ENCODE measurements at places on chromosomes 12 and 14. TPM values are rescaled to one million over a fixed set of nuclear protein-coding genes. Genes with fewer than 3 reads are reported as not detected.

SERPINA5 gene
- total RNA-seq: 88.8 TPM

MTA1 gene
- total RNA-seq: 33.3 TPM

DNA sequence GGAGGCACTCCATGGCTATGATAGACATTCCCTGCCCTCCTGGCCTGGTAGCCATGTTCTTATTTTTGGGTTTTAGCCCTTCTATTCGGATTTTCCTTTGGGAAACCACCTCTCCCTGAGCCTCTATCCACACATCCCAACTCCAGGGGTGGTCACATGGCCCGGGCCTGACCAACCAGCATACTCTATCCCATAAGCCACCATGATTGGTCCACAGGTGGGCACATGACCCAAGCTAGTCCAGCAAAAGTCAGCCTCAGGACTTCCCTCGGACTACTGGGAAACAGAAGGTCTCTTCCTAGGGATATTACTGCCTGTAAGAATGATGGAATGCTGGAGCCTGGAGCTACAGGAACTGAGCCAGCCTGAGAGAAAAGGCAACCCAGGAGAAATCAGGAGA is 12.5 kb downstream of the PRIMA1 start:
- DNase-seq: no peak

DNA sequence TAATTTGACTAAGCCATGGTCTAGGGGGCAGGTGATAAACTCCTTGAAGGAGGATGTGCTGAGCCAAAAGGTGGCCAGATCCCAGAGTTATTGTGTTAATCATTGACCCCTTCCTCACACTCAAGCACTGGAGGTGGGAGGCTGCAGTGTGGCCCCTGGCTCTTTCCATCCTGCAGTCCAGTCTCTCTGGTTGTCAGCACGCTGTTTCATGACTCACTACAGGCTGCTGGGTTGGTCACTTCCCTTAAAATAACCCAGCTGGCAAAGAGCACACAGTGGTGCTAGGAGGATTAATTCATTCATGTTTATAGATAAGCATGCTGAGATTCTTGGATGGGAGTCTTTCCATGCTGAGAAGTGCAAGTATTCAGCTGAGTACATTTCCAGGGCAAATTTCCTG is 228.9 kb downstream of the ANO2 start:
- DNase-seq: peak; percentile 31

- no peak for DNase-seq
These were observed 18.4 kb upstream of the FOS start for GRCh38 chr14:75260025-75260763.

FIGNL2 gene
- total RNA-seq: 2.1 TPM

CEP170B gene
- total RNA-seq: 20.3 TPM

DNA sequence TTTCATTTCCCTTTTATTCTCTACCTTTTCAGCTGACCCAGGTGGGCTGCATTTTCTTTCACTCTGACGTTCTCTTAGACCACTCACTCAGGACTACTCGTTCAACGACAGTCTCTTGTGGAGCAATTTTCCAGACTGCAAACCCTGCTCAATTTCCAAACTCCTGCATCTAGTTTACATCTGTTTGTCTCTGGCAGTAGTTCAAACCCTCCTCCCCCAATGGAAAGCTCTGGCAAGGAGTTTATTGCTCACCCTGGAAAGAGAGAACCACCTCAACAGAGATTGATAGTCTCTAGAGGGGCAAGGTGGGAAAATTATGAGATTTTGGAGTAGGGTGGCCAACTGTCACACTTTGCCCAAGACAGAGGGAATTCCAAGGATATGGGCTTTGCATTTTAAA is 130.2 kb downstream of the TSHR start:
- no peak for DNase-seq

DNA sequence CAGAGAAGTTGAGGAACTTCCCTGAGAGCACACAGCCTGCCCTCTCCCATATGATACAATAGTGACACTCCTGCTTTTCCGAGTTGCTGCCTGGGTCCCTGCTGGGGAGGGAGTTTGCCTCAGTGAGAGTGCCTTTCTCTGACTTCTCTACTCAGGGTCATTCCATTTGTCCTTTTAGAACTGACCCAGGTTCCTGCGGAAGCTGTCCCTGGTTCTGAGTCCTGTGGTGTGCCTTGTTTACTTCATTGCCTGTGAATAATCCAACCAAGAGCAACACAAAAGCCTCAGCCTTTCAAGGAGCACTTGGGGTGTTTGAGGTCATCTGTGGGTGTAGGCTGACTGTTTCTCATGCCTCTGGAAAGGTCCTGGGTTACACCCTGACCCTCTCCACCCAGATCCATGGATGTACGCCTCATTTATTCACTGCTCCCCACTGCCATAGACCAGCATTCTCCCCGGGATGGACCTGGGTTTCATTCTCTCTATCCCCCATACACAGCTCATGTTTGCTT is 13.6 kb downstream of the SERPINA1 start:
- no peak for DNase-seq

- DNase-seq: no peak
These were observed 1.0 kb upstream of the GLRX5 start for GRCh38 chr14:95533822-95534221.

GRCh38 chr12:101793401-101793800 is 37.4 kb downstream of the GNPTAB start:
- DNase-seq: no peak

GRCh38 chr12:67893022-67893580 is 96.1 kb upstream of the IFNG-AS1 start:
- DNase-seq: no peak

DNA sequence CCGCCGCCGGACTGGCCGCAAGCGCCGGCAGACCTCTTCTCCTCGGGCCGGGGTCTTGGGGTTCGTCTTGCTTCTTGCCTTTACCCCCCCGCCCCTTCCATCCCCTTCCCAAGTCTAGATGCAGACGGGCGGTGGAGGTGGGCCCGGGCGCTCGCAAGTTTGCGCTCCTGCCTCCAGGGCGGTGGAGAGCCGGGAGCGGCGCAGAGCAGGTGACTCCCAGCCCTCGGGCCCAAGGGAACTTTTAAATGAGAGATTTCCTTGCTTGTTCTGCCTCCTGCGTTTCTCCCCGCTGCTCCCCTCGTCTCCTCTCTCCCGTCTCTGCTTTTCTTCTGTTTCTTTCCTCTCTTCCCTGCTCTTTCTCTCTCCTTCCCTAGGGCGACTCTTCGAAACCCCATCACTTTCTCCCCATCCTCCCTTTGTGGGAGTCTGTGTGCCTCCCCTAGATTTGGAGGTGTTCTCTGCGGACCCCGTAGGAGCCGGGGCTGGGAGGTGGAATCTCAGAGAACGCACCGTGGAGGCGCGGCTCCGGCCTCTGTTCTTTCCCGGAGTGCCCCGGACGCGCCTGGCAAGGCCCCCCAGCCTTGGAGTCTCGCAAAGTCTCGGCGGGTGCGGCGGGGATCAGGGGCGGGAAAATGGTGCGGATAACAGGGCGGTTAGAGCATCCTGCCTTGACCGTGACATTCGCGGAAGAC is 114.7 kb upstream of the MYL2 start:
- no peak for DNase-seq

HSPB8 gene
- total RNA-seq: 29.7 TPM

DNA sequence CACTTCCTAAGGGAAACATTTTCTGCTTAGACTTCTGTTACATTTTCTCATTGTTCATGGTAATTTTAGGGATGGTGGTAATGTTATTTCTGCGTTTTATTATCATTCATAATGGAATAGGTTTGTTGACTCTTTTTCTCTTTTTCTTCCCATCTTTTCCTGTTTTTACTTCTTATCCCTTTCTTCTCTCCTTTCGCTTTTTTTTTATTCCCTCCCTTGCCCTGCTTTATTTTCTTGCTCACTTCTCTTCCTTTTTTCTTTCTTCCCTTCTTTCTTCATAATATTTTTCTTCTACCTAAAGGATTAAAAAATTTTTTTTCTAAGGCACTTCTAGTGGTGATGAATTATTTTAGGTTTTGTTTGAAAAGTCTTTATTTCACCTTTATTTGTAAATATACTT is 45.6 kb downstream of the CNOT2 start:
- DNase-seq: no peak

DNA sequence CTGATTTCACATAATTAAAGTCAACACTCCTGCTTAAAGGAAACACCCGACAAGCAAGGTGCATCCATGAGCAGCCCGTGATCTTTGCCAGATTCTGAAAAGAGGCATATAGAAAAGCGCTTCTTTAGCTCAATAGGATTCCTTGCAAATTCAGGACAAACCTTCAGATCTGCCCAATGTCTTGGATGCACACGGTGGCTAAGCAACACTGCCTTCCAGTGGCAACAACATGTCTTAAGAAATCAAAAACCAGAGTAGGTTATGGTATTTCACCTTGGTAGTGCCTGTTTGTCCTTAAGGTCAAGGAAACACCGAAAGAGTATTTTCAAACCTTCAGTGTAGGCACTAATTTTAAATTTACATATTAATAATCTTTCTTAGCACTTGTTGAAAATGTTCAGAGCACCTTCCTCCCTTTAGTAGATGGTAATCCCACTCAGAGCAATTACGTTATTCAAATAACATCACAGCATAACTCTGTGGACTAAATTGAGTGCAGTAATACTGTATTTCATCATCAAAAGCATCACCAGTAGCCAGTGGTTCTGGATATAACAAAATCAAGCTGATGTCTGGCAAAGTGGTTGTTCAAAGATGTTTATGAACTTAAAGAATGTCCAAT is 58.0 kb upstream of the CDKN3 start:
- DNase-seq: peak; percentile 68

FAM181A gene
- total RNA-seq: not detected

GRCh38 chr12:102024765-102025164 is 37.0 kb downstream of the WASHC3 start:
- no peak for DNase-seq

LRTM2 gene
- total RNA-seq: not detected

GRCh38 chr12:132513070-132513398 is 23.1 kb downstream of the FBRSL1 start:
- DNase-seq: no peak

GRCh38 chr14:99884834-99885648 is 91.8 kb downstream of the EML1 start:
- peak; percentile 81 for DNase-seq

- no peak for DNase-seq
These were observed 80.3 kb downstream of the PAPOLA start for GRCh38 chr14:96582411-96582961.

VCPKMT gene
- total RNA-seq: 11.5 TPM

DNA sequence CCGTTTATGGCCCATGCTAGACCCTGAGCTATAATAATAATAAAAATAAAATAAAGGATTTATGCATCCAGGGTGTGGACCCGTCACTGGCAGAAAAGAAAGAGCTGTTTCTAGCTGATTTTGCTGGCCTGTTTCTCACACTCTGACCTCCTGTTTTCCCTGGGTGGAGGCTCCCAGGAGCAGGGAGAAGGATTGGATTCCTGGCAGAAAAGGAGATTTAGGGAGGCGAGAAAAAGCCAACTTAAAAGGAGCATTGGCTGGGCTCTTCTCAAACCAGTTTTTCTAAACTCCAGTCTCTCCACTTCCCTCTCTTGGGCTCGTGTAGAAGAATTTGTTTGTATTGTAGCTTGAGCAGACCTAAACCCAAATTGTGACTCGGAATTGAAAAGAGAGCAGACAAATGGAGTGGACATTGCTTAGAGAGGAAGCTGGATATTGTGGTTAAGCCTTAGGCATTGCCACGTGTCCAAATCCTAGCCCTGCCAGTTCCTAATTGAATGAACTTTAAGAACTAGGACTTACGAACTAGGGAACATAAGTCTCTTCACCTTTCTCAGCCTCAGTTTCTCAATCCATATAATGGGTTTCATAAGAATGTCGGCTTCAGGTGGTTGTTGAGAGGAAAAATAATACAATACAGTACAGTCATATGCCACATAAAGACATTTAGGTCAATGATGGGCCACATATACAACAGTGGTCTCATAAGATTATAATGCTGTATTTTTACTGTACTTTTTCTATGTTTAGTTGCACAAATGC is 14.4 kb upstream of the TBX5 start:
- no peak for DNase-seq

GPR65 gene
- total RNA-seq: 0.04 TPM

TUNAR gene
- not detected for total RNA-seq

GDF3 gene
- total RNA-seq: not detected

DNA sequence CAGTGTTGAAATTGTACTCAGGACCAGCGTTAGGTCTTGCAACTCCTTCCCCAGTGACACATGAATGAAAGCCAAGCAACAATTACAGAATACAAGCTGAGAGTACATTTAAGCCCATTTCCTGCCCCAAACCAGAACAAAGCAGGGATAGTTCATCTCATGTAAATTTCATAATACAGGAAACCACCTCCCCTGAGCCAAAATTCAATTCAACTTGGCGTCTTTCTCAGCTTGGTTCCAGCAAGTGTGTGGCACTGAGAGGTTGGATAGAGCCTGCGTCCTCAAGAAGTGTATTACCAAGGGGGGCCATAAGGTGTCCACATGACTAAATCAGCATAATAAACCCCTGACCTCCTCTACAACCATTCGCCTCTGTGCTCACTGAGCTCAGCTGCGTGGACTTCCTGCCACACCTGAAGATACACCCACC is 278.9 kb upstream of the CRY1 start:
- DNase-seq: no peak

- DNase-seq: no peak
These were observed 110.2 kb downstream of the RASSF9 start for GRCh38 chr12:85725991-85726390.

FOXG1 gene
- not detected for total RNA-seq

DNA sequence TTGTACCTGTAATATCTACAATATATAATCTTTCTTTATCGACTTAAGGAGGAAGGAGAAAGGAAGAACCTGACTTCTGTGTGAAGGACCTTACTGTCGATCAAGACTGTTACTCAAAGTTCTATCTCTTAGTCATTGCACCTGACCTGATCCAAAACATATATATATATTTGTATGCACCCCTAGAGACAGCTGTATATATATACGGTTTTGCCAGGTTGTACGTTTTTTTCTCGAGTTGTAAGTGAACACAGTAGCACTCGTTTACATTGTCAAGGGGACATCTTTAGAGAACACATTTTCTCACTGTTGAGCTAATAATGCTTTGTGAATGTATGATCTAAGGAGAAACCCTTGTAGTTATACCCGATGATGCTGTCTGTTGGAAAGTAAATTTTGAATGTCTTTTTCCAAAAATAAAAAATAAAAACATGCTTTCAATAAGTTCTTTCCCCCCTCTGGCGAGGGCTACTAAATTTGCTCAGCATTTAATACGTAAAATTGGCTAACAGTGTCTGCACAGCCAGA is 536 bp upstream of the SLC35E3 start:
- no peak for DNase-seq

Data from hepatocyte (in vitro differentiated cells).